Fibroblast of mammary gland (primary cell): ENCODE measurements at places on chromosomes 12 and 14.

DNA sequence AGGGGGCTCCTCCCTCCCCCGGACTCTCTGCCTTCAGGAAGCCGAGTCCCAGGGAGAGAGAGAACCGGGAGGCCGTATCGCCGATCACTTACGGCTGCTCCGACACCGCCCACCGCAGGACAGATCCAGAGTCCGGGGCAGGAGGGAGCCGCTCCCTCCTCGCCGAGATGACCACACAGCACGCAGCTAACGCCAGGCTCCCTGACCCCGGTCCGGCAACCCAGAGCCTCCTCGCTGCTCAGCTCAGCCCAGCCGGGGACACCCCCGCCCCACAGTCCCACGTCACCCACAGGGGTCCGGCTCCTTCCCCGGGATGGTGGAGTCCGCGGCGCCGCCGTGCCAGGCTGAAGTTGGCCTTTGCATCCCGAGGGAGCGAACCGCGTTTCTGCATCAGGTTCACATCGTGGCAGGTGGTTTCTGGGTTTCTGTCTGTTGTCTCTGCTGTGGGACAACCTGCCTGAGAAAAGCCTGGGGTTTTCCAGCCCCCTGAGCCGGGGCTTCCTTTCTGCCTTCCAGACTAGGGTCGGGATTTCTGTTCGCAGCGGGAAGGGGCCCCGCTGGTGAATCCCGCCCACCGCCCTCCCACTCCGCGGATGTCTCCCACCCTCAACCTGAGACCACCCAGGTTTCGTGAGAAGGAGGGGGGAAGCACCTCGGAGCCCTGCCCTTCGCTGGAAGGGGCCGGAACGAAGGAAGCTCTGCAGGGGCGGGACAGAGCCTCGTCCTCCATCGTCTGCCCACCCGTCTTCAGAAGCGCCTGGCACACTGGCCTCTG, 61.2 kb downstream of the NOC4L start:
- no peak for DNase-seq

- no peak for DNase-seq
Measured at GRCh38 chr12:11686120-11686519, 36.6 kb downstream of the ETV6 start.

DNA sequence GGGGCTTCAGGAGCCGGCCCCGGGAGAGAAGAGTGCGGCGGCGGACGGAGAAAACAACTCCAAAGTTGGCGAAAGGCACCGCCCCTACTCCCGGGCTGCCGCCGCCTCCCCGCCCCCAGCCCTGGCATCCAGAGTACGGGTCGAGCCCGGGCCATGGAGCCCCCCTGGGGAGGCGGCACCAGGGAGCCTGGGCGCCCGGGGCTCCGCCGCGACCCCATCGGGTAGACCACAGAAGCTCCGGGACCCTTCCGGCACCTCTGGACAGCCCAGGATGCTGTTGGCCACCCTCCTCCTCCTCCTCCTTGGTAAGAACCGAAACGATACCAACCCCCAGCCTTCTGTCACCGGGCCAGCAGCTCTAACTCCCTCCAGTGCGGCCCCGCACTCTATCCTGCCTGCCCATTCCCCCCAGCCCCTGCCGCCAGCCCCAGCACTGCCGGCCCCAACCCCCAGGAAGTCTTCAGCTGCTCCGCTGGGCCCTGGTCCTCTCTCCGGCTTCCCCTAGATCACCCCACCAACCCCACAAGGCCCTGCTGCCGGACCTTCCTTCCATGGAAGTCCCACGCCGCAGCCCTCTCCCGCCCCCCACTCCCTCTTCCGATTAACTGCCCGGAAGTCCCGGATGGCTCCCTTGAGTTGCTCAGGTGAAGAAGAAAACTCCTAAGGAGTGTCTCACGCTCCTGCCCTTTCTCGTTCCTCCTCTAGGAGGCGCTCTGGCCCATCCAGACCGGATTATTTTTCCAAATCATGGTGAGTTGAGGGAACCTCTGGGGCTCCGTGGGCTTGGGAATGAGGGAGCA, 693 bp downstream of the LRP10 start:
- DNase-seq, result peak; percentile 78

DNA sequence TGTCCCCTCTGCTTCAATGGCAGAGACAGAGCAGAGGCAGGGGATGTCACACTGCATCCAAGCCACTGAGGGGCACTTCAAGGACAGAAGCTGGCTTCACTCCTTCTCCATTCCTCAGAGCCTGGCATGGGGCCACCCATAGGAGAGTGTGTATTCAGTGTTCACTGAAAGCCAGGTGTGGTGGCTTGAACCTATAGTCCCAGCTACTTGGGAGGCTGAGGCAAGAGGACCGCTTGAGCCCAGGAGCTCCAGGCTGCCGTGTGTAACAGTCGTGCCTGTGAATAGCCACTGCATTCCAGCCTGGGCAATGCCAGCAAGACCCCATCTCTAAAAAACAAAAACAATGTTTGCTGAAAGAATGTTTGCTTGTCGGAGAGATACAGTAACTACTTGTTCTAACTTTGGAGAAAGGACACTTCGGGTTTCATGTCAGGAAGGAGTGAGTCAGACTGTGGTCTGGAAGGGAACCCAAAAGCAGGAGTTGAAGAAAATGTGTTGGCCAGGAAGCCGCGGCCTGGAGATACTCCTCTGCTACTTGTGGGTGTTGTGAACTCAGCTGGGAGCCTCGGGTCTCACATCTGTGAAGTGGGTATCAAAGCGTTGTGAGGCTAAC, 43.4 kb downstream of the ELK3 start:
- peak; percentile 98 for DNase-seq

GRCh38 chr14:31895646-31896045, 181.5 kb upstream of the ARHGAP5 start:
- DNase-seq, result no peak

DNA sequence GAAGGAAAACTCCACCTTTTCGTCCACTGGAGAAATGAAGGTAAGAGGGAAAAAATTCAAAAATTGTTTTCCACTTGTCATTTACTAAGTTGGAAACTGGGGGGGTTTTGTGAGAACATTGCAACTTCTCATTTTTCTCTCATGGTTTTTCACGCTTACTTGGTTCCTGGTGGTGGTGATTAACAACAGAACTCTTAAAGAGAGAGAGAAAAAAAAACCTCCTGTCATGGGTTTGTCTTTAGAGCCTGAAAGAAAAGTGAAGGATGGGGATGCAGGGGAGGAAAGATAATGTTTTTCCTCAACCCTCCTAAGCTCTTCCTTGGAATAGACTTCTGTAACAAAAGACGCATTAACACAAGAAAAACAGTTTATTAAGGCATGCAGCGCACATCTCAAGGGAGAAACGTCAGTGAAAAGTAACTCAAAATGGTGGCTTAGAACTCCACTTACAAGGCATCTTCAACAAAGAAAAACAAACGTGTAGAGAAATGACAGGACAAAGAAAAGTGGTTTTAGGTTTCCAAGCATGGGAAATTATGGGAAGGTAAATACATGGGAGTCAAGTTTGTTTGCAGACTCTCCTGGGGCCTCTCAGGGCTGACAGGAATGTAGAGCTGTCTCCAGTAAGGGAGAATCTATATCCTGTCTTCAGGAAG, 81.9 kb upstream of the ATF7IP start:
- DNase-seq, result no peak

- DNase-seq, result peak; percentile 40
Measured at GRCh38 chr12:120581998-120582397, 796 bp upstream of the POP5 start.

GRCh38 chr12:57355734-57356133, 75.1 kb downstream of the R3HDM2 start:
- no peak for DNase-seq
